ENCODE measurements at places on chromosomes 12 and 14. TPM values are rescaled to one million over a fixed set of nuclear protein-coding genes. Genes with fewer than 3 reads are reported as not detected.

The P2RX4 gene
- 5.5 TPM for total RNA-seq

The PLBD1 gene
- not detected for total RNA-seq

The TNFAIP2 gene
- total RNA-seq: 38.7 TPM

The NRIP2 gene
- not detected for total RNA-seq

The RERGL gene
- not detected for total RNA-seq

GRCh38 chr12:53624458-53624857, 1.7 kb downstream of the ATF7 start:
- no peak for DNase-seq

GRCh38 chr14:101600891-101601605, 39.8 kb downstream of the DIO3 start:
- no peak for DNase-seq

The LPAR5 gene
- not detected for total RNA-seq

DNA sequence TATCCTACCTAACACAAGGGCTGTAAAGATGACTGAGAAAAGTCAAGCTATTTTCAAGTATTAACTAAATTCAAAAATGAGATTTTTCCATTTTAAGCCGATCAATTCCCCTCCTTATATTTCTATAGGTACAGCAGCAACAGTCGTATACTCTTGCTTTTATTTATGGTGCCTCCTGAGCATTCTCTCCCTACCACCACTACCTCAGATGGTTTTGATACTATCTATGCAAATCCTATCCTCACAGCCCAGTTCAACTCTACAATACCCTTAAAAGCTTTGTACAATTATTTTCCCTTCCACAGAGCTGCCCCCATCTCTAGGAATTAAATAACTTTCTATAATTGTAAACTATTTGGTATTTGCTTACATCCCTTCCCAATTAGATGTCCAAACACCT, 52.1 kb downstream of the GALC start:
- DNase-seq: no peak

The LRRC43 gene
- total RNA-seq: not detected

DNA sequence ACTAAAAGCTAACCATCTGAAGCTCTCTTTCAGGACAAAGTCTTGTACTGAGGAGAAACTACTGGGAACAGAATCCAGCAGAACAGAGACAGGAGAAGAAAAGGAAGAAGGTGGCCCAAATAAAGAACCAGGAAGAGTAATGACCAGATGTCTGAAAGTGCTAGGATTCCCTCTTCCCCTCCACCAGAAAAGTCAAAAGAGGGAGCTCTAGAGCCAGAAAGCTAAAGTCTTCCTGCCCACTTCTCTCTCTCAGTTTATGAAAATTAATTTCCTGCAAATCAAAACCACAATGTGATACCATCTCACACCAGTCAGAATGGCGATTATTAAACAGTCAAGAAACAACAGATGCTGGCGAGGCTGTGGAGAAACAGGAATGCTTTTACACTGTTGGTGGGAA, 47.2 kb downstream of the SPPL3 start:
- peak; percentile 20 for DNase-seq

The BDKRB2 gene
- 5.6 TPM for total RNA-seq

Measured in HFFc6 (cell line).